Cortex of kidney (tissue), 1 donor: ENCODE measurements at places on chromosomes 7 and 10.

DNA sequence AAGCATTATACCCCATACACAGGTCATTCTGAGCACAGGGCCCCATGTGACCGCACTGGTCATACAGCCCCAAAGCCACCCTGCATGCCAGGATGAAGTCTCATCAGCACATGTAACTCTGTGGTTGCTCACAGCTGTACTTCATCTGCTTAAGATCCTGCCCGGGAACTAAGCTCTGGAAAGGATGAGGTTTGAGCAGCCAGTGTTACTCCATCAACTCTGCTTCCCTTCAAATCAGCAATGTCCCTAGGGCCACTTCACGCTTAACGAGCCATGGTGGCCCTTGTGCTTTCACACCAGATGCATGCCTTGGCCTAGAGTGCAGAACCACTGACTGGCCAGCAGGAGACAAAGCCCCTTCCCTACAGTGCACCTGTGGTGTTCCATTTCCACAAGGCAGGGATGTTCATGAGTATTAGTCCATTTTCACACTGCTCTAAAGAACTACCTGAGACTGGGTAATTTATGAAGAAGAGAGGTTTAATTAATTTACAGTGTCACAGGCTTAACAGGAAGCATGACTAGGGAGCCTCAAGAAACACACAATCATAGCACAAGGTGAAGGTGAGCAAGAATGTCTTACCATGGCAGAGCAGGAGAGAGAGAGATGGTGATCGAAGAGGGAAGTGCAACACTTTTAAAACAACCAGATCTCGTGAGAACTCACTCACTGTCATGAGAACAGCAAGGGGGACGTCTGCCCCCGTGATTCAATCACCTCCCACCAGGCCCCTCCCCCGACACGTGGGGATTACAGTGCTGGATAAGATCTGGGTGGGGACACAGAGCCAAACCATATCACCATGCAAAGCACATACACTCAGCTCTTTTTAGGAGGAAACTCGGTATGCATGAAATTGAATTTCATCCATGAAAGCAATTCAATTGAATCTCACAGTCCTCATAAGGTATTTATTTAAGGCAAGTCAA, 149.0 kb upstream of the CDCA7L start:
- DNase-seq, result no peak

GRCh38 chr7:123941391-123942180, 16.5 kb downstream of the SPAM1 start:
- no peak for DNase-seq

GRCh38 chr7:135285547-135286233, 52.1 kb downstream of the STRA8 start:
- DNase-seq, result no peak

GRCh38 chr7:149806726-149807125, 31.4 kb upstream of the ZNF862 start:
- DNase-seq, result no peak

DNA sequence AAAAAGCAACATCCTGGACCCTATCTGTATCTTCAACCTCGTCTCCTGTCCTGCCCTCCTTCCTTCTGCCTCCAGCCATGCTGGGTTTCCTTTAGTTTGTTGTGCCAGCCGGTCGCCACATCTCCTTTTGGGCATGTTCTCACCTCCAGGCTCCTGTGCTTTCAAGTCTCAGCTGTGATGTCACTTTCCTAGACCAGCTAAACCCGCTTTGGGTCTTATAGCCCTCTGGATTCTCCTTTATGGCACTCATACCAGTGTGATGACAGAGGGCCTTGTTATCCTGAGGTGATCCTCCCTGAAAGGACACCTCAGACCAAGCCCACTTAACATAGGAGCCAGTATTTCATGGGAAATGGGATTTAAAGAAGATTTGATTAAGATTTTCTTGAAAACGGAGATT, 108.6 kb downstream of the EMX2 start:
- no peak for DNase-seq
